ENCODE measurements at places on chromosomes 5 and 9.

DNA sequence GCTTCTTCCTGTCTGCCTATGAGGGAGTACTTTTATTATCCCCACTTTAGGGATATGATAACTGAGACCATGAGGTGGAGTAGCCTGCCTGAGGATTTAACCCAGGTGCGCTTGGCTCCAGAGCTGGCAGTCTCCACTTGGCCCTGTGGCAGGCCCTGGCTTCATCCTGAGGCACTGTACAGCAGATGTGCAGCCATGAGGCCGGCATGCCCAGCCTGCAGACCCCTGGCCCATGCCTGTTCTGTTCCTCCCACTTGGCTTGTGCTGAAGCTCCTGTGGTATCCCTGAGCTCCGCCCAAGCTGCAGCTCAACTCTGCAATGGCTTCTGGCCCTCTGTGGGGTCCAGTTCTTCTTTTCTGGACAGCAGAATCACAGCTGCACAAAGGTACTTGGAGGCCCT is 31.8 kb upstream of the RAPGEF1 start:
- DNase-seq: no peak

DNA sequence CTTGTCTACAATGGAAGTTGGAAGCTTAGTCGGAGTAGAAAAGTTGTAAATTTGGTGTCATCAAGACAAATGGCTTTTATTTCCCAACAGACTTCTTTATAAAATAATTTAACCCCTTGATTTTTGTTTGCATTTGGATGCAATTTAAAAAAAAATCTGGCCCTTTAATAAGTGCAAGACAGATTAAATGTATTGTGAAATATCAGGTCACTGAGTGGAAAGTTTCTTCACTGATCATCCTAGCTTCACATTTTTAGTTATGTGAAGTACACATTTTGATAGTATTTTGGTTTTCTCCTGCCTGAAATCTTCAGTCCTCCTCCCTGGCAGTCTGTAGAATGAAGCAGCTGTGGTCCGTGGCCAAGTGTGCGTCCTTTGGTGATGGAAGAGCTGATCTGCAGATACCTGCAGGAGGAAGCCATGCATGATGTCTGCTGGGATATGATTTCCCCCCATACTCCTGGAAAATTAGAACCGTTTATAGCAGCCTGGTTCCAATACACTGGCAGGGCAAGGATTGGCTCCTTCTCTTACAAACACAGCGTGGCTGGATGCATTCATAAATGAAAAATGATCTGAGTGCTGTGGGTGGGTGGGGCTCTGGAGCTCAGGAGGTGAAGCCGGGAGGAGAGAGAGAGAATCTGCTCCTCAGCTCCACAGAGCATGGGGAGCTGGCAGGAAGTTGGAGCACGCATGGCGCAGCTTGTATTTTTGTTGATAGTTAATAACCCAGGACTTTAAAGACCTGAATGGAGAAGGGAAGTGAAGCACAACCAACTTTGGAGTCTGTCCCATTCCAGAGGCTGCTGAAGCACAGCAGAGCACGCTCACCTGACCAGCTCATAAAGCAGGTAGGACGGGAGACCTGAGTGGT is 238.4 kb downstream of the GOLPH3 start:
- DNase-seq: peak; percentile 29

DNA sequence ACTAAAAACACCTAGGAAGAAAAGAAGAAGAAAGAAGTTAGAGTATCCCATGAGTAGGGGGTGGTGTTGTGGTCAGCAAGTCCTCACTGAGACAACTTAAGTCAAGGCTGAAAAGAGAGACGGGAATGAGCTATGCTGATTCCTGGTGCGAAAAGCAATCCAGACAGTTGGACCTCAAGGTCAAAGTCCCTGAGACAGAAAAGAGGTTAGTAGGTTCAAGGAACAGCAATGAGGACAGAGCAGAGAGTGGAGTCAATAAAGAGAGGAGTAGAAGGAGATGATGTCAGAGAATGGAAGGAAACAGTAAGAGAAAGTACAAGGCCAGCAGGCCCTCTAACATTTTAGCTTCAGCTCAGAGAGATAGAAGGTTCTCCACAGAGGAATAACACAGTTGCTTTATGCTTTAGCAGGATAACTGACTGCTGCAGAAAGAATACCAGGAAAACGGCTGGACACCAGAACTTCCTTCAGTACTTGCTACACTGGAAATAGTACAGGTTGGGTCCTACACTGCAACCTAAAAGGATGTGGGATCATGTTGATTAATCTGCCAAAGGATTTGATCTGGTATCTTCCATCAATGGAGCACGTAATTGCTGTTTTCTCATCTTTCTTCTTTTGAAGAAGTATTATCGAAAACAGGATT is 43.6 kb downstream of the GNAQ start:
- DNase-seq: no peak

GRCh38 chr9:130791303-130791894 is 43.7 kb upstream of the ABL1 start:
- DNase-seq: no peak

DNA sequence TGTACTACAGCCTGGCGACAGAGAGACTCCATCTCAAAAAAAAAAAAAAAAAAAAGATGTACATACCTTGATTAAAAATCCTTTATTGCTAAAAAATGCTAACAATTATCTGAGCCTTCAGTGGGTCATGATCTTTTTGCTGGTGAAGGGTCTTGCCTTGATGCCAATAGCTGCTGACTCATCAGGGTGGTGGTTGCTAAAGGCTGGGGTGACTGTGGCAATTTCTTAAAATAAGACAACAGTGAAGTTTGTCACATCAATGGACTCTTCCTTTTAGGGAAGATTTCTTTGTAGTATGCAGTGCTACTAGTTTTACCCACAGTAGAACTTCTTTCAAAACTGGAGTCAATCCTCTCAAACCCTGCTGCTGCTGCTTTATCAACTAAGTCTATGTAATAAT is 33.9 kb upstream of the OTULINL start:
- no peak for DNase-seq

Measured in fibroblast of skin of right quadriceps (primary cell).